CD8-positive, alpha-beta memory T cell (primary cell): ENCODE measurements at places on chromosomes 7 and 10.

DNA sequence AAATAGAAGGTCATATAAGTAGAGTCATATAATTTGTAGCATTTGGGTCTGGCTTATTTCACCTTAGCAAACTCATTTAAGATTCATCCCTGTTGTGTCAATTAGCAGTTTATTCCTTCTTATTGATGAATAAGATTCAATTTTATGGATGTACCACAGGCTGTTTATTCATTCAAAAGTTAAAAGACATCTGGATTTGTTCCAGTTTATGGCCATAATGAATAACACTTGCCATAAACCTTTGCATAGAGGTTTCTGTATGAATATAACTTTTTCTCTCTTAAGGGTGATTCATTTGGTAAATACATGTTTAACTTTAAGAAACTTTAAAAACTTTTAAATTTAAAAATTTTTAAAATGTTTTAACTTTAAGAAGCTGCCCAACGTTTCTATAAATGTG lies 66.4 kb downstream of the CPED1 start:
- DNase-seq: no peak

DNA sequence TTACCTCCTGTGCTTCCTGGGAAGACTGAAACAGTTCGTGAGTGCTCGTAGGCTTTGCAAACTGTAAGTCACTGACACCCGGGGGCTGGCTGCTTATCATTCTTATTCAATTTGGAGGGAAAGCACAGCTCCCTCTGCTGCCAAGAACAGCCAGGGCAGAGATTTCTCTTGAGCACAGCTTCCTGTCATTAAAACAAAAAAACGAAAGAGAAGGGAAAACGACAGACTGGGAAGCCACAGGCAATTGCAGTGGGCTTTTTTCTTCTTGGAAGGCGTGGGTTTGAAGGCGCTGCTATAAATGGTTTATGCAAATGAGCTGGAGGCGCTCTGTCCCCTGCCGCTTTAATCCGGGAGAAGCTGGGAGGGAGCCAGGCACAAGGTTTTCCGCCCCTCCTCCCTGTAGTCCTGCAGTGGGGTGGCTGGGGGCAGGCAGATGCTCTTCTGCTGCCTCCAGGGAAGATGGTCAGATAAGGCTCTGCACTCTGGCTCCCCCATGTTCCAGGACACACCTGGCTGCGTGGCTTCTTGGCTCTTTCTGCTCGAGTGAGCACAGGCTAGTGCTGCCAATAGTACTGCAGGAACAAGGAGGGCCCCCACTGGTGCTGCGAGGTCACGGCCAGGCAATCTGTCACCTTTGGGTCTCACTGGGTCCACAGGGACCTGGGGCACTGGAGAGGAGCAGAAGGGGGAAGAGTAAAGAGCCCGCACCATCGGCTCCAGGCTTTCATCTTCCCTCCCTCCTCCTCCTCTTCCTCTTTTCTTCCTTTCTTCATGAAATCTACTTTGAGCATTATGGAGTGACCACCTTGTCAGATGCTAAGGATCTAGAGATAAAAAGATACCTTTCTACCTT lies 49.5 kb downstream of the NEURL1 start:
- no peak for DNase-seq

- no peak for DNase-seq
Measured at GRCh38 chr10:48498940-48499510, 105.8 kb downstream of the ARHGAP22 start.

DNA sequence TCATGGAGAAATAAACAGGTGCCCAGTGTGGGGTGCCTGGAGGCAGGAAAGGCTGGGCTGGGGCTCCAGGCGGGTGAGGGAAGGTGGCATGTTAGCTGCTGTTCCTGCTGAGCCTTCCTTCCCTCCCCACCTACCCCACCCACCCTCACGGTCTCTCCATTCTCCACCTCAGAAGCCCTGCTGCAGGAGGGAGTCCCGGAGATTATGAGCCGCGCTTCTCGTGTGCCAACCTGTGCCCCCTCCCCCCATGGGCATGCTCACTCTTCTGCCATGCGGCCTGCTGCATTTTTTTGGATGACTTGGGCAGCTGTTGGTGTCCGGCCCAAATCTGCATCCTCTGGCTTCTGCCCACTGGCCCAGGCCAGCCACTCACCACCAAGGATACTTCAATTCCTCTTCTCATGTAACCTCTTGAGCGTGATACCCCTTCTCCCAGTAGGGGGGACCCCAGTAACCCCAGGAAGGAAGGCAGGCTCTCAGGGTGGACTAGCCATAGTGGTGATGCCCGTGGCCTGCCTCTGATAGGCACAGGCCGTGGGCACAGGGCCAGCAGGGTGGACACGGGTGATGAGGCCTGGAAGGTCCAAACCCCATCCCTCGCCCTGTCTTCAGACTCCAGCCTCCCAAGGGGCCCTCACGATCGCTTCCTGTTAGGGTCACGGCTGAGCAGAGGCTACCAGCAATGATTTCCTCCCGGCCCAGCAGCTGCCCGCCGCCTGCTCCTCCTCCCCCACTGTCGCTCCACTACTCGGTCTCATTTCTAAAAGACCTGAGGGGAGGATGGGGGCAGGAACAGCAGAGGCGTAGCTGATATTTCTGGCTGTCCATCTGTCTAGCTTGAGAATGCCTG lies 27.8 kb downstream of the UNC5B start:
- no peak for DNase-seq

GRCh38 chr7:116971869-116972268 lies 18.6 kb downstream of the ST7 start:
- no peak for DNase-seq

GRCh38 chr10:10722422-10722821 lies 295.2 kb upstream of the CELF2 start:
- no peak for DNase-seq

- no peak for DNase-seq
Measured at GRCh38 chr10:131168238-131168875, 143.2 kb downstream of the TCERG1L start.

DNA sequence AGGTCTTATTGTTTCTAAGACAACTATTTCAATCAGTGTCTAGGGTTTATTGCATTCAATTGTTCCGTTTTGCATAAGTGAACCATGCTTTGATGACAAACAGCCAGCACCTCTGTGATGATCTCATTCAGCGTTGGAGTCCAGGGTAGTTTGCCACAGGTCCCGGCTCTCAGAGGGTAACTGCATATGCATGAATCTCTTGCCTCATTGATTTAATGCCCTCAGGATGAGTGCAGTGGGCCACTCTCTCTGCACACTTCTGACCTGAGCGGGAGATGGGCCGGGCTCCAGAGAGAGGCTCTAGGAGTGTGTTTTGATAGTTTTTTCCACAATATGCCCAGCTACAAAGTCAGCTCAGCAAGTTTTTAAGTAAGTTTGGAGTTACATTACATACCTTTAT lies 83.9 kb downstream of the HECW1 start:
- no peak for DNase-seq

GRCh38 chr7:50696810-50697582 lies 85.7 kb downstream of the GRB10 start:
- DNase-seq: no peak

GRCh38 chr7:142000244-142000643 lies 4.6 kb downstream of the MGAM start:
- DNase-seq: no peak

DNA sequence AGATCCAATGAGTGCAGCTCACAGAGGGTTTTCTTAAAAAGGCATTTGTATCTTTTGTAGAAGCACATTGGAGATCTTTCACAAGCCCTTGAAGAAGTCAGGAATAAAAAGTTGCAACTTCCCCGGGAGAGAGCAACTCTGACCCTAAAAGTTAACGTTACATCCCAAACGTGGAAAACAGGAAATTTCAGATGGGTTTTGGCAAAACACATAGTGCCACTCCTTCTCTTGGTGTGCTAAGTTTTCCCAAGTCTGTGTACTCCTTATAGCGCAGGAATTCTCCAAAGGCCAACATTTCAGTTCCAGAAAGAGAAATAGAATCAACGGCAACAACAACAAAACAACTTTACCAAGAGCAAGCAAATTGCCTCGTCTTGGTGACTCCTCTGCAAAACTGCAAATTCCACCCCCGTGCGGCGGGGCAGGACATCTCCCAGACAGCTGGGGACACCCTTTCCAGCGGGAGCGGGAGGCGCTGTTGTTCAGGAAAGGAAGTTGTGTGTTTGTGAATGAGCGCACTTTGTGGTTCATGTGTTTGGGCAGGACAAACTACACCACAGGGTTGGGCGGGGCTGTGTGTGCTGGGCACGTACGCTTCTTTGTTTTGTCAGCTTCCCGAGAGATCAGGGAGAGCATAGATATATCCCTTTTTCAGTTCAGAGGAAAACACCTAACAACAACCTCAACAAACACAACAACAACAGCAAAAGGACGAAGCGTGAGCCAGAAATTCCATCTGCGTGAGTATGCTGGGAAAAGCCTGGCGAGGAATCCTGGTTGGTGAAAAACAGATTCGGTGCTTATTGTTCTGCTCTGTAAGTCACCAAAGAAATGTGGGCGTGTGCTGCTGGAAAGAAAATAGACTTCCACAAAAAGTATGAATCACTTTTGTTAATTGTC lies 294.7 kb upstream of the PITRM1 start:
- DNase-seq: no peak

- DNase-seq: no peak
Measured at GRCh38 chr10:34956756-34957155, 133.4 kb downstream of the CUL2 start.

- no peak for DNase-seq
Measured at GRCh38 chr10:115947104-115947503, 325.9 kb downstream of the GFRA1 start.

- no peak for DNase-seq
Measured at GRCh38 chr7:32034052-32034451, 36.2 kb downstream of the PDE1C start.

GRCh38 chr10:37704566-37704965 lies 152.8 kb downstream of the ZNF248 start:
- DNase-seq: no peak

- DNase-seq: no peak
Measured at GRCh38 chr7:78232806-78233205, 434.2 kb downstream of the PHTF2 start.

DNA sequence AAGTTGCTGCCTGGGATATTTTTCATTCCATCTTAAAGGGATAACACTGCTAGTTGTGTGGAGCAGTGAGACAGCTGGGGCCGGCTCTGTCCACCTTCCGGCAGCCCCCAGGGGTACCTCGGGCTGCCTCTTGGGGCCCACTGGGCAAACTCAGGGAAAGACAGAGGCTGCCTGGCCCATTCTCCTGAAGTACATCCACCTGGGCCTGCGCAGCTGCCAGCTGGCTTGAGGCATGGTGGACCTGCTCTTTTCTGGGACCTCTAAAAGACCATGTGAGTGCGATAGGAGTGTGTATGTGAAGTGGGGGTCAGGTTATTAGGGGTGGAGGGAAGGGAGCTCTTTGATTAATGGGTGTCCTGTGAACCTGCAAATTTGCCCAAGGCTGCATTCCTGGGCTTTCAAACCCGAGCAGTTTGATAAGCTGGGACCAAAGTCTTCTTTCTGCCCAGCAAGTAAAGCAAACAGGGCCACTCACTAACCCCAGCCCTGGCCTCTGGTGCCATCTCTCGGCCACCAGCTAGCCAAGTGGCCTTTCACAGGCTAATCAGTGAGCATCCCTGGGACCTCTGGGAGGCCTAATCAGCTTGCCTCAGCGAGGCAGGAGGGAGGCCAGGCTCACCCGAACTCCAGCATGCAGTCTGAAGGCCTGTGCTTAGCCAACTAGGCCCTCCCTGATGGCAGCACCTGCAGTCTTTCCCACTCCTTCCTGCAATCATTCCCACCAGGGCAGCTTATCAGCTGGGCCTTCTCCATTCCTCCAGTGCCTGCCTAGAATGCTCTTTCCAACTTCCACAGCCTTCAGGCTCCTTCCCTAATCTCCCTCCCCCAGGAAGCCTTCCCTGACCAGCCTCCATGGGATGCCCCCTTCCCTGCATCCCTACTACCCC lies 954.7 kb upstream of the ZNF722 start:
- DNase-seq: no peak

- no peak for DNase-seq
Measured at GRCh38 chr10:34538281-34538829, 276.7 kb downstream of the PARD3 start.

- no peak for DNase-seq
Measured at GRCh38 chr7:93364806-93365205, 132.6 kb downstream of the VPS50 start.

GRCh38 chr10:100743626-100744135 lies 1.7 kb upstream of the PAX2 start:
- peak; percentile 22 for DNase-seq

DNA sequence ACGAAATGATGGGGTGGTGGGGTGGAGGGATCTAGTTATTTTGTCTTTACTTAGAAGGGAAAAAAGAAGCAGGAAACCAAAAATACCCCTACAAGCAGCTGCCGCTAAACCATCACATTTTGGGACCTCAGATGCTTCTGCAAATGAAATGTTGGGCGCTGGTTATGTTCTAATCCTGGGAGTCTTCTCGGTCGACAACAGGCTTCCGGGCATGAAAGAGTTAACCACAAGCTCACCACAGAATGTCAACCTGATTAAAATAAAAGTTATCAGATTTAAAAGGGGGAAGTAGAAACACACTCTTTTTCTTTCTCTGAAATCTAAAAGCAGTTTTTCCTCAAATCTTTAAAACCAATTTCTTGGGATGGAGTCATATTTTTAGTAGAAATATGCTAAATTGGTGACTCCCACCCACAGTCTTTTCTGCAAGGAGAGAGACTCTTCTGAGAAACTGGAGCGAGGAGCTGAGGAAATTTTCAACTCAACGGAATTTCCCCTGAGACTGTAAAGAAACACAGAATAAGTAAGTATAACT lies 16.8 kb downstream of the IL2RA start:
- no peak for DNase-seq

DNA sequence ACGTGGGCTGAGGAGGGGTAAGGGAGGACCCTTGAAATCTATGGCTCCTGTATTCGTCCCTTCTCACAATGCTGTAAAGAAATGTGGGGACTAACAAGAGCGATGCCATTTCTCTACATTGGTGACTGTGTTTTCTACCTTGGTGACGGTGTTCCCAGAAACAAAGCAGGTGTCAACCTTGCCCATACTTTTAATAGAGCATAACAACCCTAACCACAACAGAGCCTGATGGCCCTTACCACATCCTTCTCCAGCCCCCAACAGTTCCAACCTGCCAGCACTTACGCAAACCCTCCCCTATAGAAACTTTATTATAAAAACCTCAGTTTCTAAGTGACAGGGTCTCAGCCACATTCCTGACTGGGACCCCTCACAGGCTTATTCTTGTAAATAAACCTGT lies 28.2 kb upstream of the ADCYAP1R1 start:
- DNase-seq: no peak

DNA sequence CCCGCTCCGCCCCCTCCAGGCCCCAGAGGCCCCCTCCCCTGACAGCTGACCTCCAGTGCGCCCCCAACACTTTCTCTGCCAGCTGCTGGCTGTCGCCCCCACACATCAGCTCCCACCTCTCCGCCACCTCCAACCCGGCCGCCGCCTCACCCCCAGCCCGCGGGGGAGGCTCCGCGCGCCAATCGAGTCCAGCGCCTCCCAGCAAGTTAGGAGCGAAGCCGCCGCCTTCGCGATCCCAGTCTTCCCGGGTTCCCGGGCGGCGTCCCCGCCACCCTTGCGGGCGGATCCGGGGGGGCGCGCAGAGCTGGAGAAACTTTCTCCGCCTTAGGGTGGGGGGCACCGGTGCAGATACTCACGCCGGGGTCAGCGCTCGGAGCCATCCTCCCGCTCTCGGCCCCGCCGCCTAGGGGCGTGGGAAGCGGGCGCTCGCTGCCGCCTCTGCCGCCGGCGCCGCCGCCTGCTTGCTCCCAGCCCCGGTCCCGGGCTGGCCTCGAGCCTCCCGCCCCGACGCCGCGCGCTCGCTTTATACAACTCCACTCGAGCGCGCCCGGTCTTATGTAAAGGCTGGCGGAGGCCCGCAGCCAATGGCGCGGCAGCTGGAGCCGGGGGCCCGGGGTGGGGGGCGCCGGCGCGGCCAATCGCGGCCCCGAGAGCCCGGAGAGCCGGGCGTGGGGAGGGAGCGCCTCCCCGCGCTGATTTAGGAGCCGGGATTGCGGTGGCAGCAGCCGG lies at the start of gene CRTAC1:
CRTAC1 (minus strand) TSS at position 529 of the 729 bp plus-strand sequence; CDS start at position 380, 149 bp downstream.
- no peak for DNase-seq

- no peak for DNase-seq
Measured at GRCh38 chr10:117677890-117678500, 135.4 kb downstream of the EMX2 start.
